ENCODE measurements at places on chromosomes 6 and 20.

DNA sequence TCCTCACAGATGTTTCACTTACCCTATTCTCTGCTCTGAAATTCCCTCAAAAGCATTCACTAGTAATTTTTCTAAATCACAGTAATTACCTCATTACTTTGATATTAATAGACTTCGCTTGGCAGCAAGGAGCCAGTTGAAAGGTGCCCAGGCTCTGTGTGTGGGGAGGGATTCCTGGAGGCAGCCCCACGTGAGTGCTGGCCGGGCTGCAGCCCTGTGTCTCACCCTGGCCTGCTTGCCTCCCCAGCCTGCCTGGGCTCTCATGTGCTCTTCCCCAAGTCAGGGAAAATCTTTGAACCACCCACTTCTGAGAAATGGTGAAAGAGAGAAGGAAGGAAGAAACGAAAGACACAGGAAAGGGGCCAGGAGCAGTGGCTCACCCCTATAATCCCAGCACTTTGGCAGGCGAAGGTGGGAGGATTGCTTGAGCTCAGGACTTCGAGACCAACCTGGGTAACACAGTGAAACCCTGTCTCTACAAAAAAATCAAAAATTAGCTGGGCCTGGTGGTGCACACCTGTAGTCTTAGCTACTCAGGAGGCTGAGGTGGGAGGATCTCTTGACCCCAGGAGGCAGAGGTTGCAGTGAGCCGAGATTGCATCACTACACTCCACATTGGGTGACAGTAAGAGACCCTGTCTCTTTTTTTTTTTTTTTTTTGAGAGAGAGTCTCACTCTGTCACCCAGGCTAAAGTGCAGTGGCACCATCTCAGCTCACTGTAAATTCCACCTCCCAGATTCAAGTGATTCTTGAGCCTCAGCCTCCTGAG is 20.0 kb upstream of the SNTA1 start:
- ATAC-seq: no peak

- ATAC-seq: no peak
Observed at GRCh38 chr6:32167154-32167760, 2.9 kb downstream of the EGFL8 start.

GRCh38 chr6:151757506-151757955 is 50.0 kb upstream of the ESR1 start:
- ATAC-seq: peak; percentile 91

DNA sequence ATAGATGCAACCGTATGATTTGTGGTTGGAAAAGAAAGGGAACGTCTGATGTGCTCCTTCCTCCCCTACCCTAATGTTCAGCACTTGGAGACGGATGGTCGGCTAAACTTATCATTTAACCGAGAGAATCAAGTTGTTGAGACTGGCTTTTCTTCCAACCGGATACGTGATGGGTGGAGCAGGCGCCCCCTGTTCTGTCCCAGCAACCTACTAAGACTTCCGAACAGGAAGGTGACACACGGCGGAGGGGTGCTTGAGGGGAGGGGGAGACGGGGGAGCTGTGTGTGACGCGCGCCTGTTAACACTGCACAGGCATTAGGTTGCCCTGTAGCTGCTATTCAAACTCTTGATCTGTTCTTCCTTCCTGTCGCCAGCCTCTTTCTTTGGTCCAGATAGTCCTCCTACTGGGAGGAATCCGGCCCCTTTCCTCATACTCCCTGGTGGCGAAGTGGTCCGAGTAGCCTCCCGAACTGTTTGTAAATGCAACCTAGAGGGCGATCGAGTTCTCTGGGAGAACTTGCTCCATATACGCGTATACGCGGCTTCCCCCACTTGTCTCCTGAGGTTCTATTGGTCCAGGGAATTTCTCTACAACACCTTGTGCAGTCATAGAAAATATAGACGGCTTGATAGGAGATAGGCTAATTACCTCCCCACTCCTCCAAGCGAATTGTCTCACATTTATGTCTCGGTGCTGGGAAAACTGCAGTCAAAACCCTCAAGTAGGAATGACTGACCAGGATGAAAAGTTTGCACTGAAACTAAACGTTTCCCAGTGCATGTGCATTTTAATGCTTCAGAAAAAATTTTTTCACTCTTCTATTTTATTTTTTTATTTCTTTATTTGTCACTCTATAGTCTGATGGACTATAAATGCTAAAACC is 126.0 kb upstream of the SLC2A12 start:
- ATAC-seq: no peak

DNA sequence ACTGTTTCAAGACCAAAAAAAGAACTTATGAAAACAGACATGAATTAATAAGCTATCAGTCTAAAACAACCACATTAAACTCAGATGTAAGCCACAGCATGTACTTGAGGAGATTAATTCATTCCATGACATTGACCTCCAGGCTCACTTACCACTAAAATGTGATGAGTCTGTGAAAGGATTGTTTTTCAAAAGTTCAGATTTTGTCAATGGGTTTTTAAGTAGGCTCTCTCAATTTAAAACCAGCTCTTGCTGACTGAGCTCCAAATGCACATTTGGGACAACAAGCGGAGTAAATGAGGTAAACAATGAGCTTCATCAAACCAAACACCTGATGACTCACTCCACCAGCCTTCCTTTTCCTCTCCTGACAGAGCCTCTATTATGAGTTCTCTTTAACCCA is 197.0 kb downstream of the SIM1 start:
- ATAC-seq: no peak

GRCh38 chr6:152680151-152680550 is 17.5 kb upstream of the MYCT1 start:
- ATAC-seq: no peak

- no peak for ATAC-seq
Observed at GRCh38 chr20:48686238-48687116, 141.3 kb downstream of the PREX1 start.

DNA sequence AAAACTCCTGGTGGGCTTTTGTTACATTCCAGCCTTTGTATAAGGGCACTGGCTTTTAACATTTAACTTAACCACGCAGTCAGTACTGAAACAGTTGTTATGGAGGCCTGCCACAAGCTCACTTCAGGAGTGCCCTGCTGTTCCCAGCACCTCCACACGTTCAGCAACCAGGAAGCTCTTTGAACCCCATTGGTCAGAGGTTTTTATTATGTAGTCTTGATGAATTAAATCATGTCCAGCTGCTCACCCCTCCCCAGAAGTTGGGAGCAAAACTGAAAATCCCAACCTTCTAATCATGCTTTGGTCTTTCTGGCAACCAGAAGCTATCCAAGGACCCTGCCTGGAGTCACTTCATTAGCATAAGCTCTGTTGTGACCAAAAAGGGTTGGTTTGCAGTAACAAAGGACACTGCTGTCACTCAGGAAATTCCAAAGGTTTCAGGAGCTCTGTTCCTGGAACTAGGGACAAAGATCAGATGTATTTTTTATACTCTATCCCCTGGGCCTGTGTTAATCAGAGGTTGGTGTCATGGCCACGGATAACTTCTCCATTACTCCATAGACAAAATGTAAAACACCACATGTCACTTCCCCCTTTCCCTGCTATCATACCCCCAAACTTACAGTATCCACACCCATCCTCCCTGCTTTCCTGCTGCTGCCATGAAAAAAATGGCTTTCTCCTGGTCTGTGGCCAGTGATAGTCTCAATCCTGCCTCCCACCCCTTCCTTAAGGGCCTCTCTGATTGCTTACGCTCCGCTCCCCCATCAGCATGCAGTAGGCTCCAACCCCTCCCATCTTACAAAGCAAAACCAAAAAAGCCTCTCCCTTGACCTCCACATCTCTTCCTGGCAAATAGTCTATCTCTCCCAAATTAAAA is 3.1 kb downstream of the ARMC12 start:
- no peak for ATAC-seq

- no peak for ATAC-seq
Observed at GRCh38 chr6:165843121-165843520, 180.1 kb upstream of the PDE10A start.

DNA sequence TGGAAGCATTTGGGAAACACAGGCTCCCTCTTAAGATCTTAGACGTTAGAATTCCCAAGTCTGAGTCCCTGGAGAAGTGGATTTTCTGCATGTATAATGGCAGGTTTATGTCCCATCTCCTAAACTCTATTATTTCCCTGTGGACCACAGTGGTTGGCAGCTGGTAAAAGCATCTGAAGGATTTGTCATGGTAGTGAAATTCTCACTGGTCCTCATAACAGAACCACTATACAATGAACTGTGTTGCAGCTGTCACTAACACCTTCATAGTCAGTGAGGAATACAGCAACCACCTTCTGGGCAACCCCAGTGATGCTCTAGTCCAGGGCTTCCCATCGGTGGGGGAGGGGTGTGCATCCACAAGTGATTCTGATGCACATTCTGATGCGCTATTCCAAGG is 396.9 kb downstream of the ZFAND3 start:
- ATAC-seq: no peak

- no peak for ATAC-seq
Observed at GRCh38 chr6:79115553-79116182, 37.6 kb upstream of the PHIP start.

DNA sequence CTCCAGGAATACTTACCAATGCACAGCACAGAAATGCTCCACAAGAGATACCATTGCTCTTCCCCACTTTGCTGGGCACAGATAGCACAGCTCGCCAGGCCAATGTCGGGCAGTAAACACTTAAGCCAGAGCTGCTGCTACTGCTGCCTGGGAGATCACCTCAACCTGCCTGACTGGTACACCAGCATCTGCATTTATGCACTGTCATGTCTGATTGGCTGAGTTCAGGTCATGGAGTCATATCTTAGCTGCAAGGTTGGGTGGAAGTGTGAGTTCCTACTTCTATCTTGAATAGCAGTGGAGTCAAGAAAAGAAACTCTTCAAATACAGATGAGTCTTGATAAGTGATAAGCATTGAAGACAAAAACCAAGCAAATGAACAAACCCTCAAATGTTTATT is 10.9 kb upstream of the ADGRF4 start:
- ATAC-seq: no peak

- peak; percentile 81 for ATAC-seq
Observed at GRCh38 chr6:25007269-25007699, 71.5 kb upstream of the RIPOR2 start.

DNA sequence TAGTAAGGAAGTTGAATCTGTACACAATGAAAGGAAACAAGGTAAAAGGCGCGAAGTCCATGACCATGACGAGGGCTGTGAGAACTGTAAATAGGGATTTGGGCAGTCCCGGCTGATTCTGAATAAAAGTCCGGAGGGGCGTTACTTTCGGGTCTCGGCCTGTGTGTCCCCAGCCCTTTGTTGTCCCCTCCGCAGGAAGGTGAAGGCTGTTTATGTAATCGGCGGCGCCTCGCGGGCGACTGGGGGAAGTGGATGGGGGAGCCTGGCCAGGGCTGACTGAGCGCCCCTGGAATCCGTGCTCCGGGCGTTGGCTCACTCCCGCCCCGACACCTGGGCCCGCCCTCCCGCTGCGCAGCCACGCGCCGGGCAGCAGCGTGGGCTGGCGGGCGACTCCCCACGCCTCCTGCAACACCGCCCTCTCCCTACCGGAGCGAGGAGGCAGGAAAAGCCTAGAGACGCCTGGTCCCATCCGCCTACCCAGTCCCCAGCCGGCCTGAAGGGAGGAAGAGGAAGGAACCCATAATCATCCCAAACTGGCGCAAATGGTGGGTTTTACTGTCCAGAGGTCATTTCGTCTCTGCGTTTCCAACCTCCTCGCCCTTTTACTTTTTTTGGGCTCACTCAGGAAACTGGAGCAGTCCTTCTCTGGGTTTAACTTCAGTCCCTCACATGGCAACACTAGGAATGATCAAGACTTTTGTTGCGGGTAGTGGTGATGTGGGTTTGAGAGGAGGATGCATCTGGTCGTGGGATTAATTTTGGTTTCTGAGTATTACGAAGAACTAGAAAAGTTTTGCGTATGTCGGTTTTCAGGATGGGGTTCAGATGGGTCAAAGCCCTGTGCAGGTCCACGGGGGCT is 12.1 kb downstream of the TRIM31 start:
- no peak for ATAC-seq

GRCh38 chr20:52536841-52537400 is 345.3 kb upstream of the ZFP64 start:
- no peak for ATAC-seq

- ATAC-seq: peak; percentile 17
Observed at GRCh38 chr20:18728870-18729224, 84.7 kb upstream of the SCP2D1 start.

- no peak for ATAC-seq
Observed at GRCh38 chr6:100309174-100309573, 155.5 kb downstream of the SIM1 start.

DNA sequence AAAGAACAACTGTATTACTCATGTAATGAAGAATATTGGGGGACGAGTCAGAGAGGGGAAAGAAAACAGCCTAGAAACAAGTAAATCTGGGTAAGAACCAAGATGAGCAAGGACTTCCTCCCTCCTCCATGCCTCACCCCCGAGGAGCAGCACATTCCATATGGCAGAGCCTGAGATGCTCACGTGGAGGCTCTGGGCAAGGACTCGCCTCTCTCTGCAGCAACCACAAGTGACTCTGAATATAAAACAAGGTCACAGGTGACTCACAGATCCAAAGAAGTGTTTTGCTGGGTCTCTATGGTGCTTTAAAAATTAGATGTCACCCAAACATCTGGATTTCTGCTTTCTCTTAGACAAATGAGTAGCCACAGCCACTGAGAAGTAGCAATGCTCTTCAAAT is 453.0 kb upstream of the SULF2 start:
- no peak for ATAC-seq

DNA sequence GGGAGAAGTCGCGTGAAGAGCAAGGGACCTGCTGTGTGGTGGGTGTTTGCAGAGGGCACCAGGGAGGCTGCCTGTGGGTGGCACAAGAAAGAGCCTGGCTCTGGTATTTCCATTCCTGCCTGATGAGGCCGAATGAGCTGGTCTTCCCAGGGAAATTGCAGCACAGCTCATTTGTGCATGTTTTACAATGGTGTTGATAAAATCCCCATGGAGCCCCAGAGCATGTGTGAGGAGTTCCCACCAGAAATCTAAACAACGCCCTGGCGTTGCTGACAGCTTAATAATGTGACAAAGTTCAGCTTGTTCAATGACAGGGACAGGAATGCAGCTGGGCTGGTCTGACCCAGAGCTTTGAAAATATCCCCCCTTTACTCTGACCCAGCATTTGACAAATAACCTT is 135.5 kb downstream of the CLIC5 start:
- no peak for ATAC-seq

DNA sequence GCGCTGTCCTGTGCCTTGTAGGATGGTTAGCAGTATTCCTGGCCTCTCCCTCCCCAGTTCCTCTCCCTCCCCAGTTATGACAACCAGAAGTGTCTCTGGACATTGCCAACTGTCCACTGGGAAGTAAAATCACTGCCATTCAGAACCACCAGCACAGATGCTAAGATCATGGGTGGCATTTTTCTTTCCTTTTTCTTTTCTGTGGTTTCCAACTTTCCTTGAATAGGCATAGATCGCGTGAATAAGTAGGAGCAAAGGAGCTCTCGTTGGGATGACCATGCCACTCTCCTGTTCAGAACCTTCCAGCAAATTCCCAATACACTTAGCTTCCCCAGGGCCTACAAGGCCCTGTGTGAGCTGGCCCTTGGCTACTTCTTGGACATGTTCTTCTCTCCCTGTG is 59.0 kb downstream of the EYA2 start:
- ATAC-seq: no peak

GRCh38 chr6:38138374-38138773 is 318.8 kb downstream of the ZFAND3 start:
- ATAC-seq: no peak

- peak; percentile 63 for ATAC-seq
Observed at GRCh38 chr6:116059713-116060571, 749 bp downstream of the FRK start.

GRCh38 chr6:136676075-136676474 is 116.2 kb downstream of the MAP3K5 start:
- ATAC-seq: no peak

GRCh38 chr6:6707143-6707542 is 118.6 kb downstream of the LY86 start:
- no peak for ATAC-seq

- ATAC-seq: no peak
Observed at GRCh38 chr6:111791415-111791814, 81.8 kb downstream of the FYN start.

- no peak for ATAC-seq
Observed at GRCh38 chr6:112846681-112847080, 499.6 kb downstream of the RFPL4B start.
